ENCODE measurements at places on chromosomes 2 and 18.

DNA sequence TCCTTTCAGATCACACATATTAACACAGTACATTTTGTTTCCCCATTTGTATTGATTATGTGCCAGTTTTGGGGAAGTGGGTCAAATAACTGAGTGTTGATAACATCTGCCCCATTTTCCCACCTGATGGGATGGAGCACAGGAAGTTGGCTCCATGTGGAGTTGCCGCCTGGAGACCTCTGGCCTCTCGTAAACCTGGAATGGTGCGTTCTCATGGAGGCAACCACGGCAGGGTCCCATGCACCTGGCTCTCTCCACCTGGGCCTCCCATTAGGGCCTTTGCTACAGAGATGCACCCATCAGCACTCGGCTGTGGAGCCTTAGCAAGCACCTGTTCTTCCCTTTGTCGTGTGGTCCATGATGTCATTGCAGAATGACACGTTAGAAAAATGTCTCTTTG lies 130.6 kb downstream of the MBP start:
- H3K27me3 ChIP-seq, result no peaks in the 10 kb centered on the region
- no peak overlapping the region for H3K27ac ChIP-seq
- H3K4me3 ChIP-seq, result no peak overlapping the region
- peaks cover 6% of the 10 kb centered on the region for H3K36me3 ChIP-seq
- no peak for DNase-seq

DNA sequence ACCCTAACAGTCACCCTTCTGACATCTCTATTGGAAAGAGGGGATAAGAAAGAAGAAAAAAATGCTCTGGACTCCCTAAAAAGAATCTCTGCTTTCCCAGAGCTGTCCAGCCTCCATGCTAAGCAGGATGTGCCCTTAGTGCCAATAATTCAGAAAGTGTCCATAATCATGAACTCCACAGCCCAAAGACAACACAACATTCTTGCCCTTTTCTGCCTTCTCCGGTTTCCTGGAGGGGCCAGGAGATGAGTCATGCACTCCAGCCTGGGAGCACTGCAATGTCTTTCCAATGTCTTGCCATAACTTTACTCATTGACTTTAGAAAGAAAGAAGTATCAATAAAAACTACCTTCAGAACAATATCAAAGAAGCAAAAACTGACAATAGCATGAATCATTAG lies 44.0 kb downstream of the KLF7 start:
- peaks cover 6% of the 10 kb centered on the region for H3K4me1 ChIP-seq
- no peak overlapping the region for H3K4me3 ChIP-seq
- H3K36me3 ChIP-seq, result no peaks in the 10 kb centered on the region
- no peak for DNase-seq

DNA sequence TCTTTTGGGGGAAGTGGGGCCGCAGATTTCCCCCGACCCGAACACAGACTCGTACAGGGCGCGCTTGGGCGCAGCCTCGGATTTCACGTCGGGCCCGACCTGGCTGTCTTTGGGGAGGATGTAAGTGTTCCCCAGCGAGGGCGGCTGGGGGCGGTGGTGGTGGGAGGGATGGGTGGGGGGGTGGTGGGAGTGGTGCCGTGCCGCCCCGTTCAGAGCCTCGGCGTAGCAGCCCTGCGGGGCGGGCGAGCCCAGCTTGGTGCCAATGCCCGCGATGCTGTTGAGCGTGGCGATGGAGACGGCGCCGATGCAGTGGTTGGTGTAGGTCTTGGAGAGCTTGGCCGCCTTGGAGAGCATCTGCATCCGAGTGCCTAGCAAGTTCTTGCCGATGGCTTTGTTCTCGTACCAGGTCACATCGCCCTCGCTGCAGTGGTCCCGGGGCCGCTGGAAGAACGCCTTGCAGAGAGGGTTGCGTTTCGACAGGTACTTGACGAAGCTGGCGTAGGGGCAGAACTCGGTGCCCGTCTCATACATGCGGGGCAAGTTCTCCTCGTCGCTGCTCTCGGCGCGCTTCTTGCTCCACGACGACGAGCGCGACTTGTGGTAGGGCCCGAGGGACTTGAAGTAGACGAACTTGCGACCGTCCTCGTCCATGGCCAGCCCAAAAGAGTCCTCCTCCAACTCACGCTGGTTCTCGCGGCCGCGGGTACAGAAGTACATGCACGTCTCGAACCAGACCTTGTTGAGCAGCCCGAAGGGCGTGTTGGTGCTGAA lies 1.3 kb downstream of the KCTD1 start:
- no peak overlapping the region for H3K27ac ChIP-seq
- H3K4me1 ChIP-seq, result peaks cover 42% of the 10 kb centered on the region
- peak overlapping the region; percentile 50 for H3K4me3 ChIP-seq

DNA sequence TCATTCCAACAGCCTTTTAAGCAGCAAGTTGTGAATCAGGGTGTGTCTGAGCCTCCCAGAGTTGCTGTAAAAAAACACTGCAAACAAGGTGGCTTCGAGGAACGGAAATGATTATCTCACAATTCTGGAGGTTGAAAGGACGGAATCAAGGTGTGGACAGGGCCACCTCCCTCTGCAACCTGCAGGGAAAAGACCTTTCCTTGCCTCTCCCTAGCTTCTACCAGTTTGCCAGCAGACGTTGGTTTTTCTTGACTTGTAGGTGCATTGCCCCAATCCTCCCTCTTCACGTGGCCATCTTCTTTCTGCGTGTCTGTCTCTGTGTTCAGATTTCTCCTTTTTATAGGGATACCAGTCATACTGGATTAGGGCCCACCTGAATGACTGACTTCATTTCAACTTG lies 24.8 kb upstream of the TMEM131 start:
- no peaks in the 10 kb centered on the region for H3K4me1 ChIP-seq
- H3K27ac ChIP-seq, result no peak overlapping the region
- H3K4me3 ChIP-seq, result no peak overlapping the region
- H3K36me3 ChIP-seq, result no peaks in the 10 kb centered on the region

GRCh38 chr2:176283291-176284068 lies 14.2 kb downstream of the MTX2 start:
- peaks cover 10% of the 10 kb centered on the region for H3K4me1 ChIP-seq
- no peaks in the 10 kb centered on the region for H3K36me3 ChIP-seq
- H3K27ac ChIP-seq, result no peak overlapping the region
- no peaks in the 10 kb centered on the region for H3K27me3 ChIP-seq
- no peak overlapping the region for H3K4me3 ChIP-seq

GRCh38 chr2:29051730-29052129 lies 22.6 kb downstream of the PCARE start:
- H3K36me3 ChIP-seq, result no peaks in the 10 kb centered on the region
- no peaks in the 10 kb centered on the region for H3K27me3 ChIP-seq
- H3K4me3 ChIP-seq, result no peak overlapping the region
- no peak overlapping the region for H3K27ac ChIP-seq
- no peak for DNase-seq

DNA sequence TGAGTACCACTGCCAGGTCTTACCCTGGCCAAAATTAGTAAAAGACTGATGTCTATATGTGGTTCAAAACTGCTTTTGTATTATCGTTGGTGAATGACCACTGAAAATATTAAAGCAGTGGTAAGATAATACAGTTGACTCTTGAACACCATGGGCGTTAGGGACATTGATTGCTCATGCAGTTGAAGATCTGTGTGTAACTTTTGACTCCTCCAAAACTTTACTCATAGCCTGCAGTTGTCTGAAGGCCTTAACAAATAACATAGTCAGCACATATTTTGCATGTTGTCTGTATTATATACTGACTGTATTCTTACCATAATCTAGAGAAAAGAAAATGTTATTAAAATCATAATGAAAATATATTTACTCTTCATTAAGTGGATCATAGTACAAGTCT lies 5.8 kb upstream of the ANKRD12 start:
- H3K27ac ChIP-seq, result no peak overlapping the region
- H3K4me3 ChIP-seq, result no peak overlapping the region
- H3K36me3 ChIP-seq, result peaks cover 4% of the 10 kb centered on the region
- no peak for DNase-seq

GRCh38 chr18:57433934-57434535 lies 1.1 kb upstream of the ONECUT2 start:
- DNase-seq, result no peak
- H3K27me3 ChIP-seq, result peaks cover 32% of the 10 kb centered on the region
- no peaks in the 10 kb centered on the region for H3K36me3 ChIP-seq
- peaks cover 53% of the 10 kb centered on the region for H3K4me1 ChIP-seq
- H3K27ac ChIP-seq, result no peak overlapping the region
- H3K4me3 ChIP-seq, result no peak overlapping the region

GRCh38 chr18:9434122-9434701 lies 41.1 kb upstream of the RALBP1 start:
- no peak overlapping the region for H3K4me3 ChIP-seq
- no peak overlapping the region for H3K27ac ChIP-seq
- no peaks in the 10 kb centered on the region for H3K36me3 ChIP-seq
- H3K4me1 ChIP-seq, result no peaks in the 10 kb centered on the region
- H3K27me3 ChIP-seq, result no peaks in the 10 kb centered on the region
- no peak for DNase-seq

- no peak for DNase-seq
- H3K27me3 ChIP-seq, result peaks cover 3% of the 10 kb centered on the region
- no peak overlapping the region for H3K27ac ChIP-seq
These were observed 289.7 kb downstream of the TRIB2 start for GRCh38 chr2:13006426-13006825.

- H3K27me3 ChIP-seq, result no peaks in the 10 kb centered on the region
- DNase-seq, result no peak
- no peak overlapping the region for H3K27ac ChIP-seq
- H3K4me1 ChIP-seq, result no peaks in the 10 kb centered on the region
These were observed 87.7 kb upstream of the CXCR4 start for GRCh38 chr2:136205615-136206014.

DNA sequence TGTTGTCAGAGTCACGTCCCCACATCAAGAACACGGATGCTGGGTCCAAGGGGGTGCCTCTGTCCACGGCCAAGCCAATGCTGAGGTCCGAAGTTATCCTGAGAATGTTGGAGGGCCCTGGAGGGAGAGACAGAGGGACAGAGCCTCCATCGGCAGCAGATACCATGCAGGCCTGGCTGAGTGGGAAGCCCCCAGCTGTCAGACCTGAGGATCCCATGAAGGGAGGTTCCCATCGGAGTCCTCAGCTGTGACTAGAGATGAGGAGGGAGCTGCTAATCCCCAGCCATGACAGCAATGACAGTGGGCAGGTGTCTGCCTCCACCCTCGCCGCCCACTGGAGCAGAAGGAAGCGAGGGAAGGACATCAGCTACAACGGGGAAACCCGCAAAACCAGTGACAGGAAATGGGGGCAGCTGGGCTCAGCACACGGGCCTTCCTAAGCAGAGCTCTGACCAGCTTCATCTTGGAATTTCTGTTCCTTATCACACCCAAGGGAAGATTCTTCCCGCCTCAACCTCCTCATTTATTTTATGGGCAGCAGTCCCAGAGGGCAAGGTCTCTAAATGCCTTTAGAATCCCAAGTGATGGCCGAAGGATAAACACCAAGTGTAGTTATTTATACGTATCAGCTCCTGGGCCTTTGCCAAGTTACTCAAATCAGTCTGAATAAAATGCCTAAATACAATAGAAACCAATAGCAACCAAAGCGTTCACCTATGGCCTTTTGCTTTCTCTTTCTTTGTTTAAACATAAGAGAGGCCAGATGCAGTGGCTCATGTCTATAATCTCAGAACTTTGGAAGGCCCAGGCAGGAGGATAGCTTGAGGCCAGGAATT lies 32.2 kb downstream of the FAM178B start:
- H3K36me3 ChIP-seq, result no peaks in the 10 kb centered on the region
- no peak overlapping the region for H3K27ac ChIP-seq
- no peak for DNase-seq
- H3K4me3 ChIP-seq, result no peak overlapping the region
- no peaks in the 10 kb centered on the region for H3K27me3 ChIP-seq
